ENCODE measurements at places on chromosomes 7 and 10. TPM values are rescaled to one million over a fixed set of nuclear protein-coding genes. Genes with fewer than 3 reads are reported as not detected.

FAM237B gene
- total RNA-seq: not detected

RARRES2 gene
- total RNA-seq: 10.6 TPM

IDI2 gene
- 0.51 TPM for total RNA-seq

COG5 gene
- 43.9 TPM for total RNA-seq

NUTM2A gene
- 1.6 TPM for total RNA-seq

IGFBP1 gene
- total RNA-seq: not detected

NKX2-3 gene
- not detected for total RNA-seq

- no peak for DNase-seq
Measured at GRCh38 chr7:110043519-110043918, 1047.4 kb upstream of the LRRN3 start.

DNA sequence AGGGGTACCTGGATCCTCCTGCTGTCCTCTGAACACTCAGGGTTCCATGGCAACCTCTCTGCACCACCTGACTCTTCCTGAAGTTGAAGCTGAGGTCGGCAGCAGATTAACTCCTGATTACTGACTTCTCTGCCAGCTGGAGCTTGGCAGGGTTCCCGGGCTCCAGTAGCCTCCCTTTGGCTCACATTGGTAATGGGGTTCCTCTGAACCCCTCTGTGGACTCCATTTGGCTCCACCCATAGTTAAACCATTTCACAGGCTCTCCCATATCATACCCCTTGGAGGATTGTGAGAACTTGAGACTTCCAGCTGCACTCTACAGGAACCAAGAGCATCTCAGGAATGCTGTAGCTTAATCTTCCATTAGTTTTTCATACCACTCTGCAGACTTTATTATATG, 292.5 kb downstream of the HDAC9 start:
- no peak for DNase-seq

DNA sequence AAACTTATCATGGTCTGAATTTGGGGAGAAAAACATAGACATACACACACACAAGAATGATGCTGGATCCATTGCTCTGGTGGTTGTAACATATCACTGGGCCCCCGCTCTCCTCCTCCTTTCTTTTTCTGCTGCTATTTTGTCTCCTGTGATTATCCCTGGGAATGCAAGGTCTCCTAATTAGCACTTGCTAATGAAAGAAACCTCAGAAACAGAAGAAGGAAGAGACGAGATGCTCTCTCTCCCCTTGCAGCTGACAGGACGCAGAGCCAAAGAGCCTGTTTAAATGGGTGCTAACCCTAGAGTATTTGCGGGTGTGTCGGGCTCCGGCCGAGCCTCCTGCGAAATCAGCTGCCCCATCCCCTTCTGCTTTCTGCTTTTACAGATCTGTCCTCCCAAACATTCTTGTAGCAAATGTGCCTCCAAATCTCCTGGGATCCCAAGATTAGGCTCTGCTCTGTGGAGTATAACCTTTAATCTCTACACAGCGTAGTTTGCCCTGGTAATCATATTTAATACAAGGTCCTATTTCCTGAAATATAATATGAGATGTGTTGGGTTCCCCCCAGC, 81.5 kb downstream of the FRMPD2 start:
- no peak for DNase-seq

- no peak for DNase-seq
Measured at GRCh38 chr7:140342727-140343514, 55.4 kb downstream of the SLC37A3 start.

DNA sequence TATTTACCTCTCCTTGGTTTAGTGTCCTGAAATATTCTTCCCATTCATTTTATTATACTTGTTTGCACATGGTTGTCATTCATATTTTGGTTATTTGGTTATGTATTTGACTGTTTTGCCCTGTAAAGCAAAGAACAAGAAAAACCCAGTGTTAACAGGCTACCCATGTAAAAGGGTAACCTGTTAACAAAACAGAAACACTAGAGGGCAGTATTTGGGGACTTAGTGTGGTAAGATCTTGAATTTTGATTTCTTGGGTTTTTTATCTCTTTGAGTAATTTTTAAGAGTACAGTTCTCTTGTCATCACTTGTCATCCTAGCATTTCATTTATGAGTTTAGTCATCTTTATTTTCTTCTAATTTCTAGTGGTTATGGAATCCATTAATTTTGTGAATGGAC, 51.3 kb downstream of the POLL start:
- no peak for DNase-seq

DNA sequence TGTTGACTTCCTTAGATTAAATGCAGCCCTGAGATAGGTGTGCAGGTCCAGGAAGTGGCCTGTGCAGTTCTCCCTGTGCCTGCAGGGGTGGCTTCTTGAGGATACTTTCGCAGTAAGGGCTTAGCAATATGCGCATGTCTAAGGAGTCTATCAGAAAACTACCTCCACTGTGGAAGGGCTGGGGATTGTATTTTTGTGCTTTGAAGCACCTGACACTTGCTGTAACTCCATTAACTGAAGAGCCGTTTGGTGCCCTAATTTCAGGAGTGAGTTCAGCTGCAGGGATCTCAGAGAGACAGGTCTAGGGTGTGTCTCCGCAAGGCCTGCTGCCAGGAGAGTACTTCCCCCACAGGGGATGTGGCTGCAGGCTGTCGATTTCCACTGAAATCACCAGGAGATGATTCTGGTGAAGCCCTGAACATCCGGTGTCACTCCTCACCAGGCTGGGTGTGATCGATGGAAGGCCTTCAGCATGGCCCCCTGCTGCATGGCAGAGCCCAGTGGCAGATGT, 35.5 kb downstream of the IKZF1 start:
- no peak for DNase-seq

DNA sequence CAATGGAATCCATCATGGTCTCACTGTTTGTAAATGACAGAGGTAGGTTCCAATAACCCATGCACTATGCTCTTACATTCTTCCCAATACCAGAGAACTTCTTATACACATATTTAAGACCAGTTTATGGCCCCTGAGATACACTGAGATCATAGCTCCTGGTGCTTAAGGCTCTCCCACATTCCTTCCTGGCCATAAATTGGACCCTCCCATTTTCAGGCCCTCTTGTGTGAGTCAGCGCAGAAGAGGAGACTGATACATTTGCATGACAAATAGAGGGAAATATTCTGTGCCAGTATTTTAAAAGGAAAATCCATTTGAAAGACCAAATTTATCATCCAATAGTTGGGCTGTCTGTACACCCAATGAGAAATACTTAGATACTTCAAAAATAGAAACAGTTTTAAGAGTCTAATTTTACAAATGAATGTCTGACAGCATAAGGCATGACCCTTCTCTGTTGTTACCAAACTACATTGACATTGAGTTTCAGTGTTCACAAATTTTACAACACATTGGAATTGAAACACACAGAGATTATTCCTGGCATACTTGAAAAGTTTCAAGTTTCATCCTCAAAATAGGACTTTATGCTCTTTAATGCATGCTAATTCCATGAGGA, 35.3 kb downstream of the SLC16A9 start:
- no peak for DNase-seq

DNA sequence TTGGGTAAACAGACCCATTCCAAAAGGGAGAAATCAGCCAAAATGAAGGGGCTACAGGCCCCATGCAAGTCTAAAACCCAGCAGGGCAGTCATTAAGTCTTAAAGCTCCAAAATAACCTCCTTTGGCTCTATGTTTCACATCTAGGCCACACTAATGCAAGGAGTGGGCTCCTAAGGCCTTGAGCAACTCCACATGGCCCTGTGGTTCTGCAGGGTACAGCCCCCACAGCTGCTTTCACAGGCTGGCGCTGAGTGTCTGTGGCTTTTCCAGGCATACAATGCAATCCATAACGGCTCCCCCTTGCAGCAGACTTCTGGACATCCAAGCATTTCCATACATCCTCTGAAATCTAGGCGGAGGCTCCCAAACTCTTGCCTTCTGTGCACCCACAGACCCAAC, 9.0 kb downstream of the TMEM243 start:
- DNase-seq: no peak

- no peak for DNase-seq
Measured at GRCh38 chr7:42993038-42993437, 60.9 kb downstream of the MRPL32 start.

GRCh38 chr7:113044394-113044793, 42.2 kb downstream of the GPR85 start:
- DNase-seq: no peak

DNA sequence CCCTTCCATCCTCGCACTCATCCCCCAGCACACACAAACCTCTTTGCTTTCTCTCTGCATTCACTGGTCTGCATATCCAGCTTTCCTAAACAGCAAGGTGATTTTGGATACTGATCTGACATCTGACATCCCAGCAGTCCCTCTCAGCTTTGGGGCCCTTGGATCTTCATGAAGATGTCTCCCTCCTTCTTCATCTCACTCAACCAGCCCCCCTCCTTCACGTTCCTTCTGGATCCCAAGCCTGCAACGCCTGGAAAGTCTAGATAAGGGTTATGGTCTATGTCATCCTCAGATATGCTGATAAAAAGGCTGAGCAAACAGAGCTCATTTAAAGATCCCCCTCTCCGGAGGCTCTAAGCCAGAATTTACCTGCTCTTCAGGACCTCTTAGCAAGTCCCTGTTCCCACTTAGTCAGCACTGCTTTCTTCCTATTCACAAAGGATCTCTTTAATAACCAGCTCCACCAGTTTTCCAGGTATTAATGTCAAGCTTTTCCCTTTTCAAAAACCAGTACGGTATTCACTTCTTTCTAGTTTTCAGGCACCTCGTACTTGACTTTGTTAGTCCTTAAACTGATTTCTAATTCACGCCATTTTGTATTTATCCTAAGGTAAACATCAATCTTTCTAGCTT, 38.9 kb downstream of the CREB3L2 start:
- DNase-seq: no peak

DNA sequence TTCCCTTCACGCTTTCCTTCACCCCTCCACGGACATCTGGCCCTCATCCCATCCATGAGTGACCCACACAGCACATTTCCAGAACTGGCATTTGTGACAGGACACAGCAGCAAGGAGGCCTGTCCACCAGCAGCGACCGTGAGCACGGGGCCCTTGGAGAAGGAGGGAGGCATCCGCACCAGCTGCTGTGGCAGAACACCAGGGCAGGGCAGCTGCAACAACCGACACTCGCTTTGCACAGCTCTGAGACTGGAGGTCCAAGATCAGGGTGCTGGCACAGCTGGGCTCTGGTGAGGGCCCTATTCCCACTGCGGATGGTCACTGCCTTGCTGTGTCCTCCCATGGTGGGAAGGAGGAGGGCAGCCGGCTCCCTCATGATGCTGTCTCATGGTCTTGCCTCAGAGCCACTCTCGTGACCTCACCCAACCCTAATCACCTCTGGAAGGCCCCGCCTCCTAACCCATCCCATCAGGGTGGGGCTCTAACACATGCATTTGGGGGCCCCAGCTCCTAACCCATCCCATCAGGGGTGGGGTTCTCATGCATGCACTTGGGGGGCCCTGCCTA, 36.7 kb downstream of the PTPRN2 start:
- no peak for DNase-seq

- no peak for DNase-seq
Measured at GRCh38 chr10:114816308-114816707, 5.3 kb upstream of the FHIP2A start.

GRCh38 chr7:28293527-28293835, 112.9 kb upstream of the JAZF1 start:
- DNase-seq: no peak

- DNase-seq: no peak
Measured at GRCh38 chr10:132400547-132401151, 3.6 kb downstream of the PWWP2B start.

DNA sequence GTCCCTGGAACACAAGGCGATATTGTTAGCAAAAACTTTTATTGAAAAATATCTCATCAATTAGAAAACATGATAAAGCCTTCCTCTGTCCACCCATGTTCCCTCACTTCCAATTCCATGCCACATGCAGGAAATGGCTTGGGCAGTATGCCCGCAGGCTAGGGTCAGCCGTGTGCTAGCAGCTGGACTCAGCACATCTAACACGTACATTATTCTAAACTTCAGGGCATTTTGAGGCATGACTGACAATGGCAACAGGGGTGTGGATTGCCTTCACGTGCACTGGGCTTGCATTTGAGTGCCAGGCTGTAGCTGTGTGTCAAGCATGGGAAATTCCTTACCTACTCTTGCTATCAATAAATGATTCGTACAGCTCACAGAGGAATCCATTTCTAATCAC, 642.1 kb downstream of the INHBA start:
- DNase-seq: no peak

DNA sequence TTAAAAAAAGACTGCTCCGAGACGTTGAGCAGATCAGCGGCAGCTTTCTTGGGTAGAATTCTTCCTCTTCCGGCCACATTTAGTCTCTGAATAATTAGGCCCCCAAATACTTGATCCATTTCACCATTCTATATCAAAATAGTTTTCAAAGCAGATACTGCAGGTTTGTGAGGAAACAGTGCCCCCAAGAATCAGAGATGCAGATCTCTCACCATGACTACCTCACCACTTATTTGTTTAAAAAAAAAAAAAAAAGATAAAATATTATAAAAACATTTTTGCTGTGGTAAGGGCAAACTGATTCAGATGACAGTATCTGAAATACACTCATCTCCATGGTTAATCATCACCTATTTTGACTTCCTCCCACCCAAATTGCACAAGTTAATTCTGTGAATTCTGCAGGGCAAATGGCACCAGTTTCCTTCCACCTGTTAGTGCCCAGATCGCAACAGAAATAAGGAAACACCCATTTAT, 210.4 kb downstream of the FAM107B start:
- DNase-seq: no peak

DNA sequence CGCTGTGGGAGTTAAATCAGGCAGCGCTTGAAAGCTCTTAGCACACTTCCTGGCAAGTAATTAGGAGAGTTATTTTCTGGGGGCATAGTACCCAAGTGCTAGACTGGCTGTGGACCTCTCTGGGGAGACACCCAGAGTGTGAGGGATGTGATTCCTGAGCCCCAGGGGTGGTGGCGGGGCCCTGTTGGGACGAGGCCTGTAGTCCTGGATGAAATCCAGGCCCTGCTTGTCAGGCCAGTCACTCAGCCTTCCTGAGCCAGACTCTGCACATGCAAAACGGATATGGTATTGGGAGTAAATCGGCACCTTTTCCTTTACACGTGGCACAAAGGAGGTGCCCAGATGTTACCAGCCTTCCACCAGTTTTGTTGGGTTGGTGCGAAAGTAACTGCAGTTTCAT, 31.2 kb downstream of the TRRAP start:
- DNase-seq: no peak

DNA sequence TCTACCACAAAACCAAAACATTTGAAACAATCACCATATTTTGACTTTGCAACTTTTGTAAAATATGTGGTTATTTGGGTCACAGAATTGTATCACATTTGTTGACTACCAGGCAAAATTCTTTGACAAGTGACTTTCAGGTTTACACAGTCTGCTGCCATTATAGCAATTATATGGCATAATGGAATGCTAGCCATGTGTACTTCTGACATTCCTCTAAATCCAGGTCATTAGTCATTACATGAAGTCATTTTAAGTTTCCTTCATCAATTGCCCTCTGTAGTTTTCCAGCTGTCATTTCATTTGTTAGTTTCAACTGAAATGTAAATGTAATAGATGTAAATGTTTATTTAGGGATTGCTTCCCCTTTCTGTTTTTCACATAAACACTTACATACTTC, 137.5 kb downstream of the IMMP2L start:
- DNase-seq: no peak

DNA sequence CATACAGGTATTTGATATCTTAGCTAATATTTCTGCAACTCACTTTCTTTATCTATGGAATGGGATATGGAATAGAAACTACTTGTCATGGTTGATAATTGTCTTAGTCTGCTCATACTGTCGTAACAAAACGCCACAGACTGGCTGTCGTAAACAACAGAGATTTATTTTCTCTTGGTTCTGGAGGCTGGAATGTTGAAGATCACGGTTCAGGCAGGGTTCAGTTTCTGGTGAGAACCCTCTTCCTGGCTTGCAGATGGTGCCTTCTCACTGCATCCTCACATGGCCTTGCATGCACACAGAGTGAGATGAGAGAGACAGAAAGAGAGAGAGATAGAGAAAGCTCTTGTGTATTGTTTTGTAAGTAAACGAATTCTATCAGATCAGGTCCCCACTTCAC, 332.7 kb upstream of the MAGI2 start:
- DNase-seq: no peak
